ENCODE measurements at places on chromosomes 6 and 20.

DNA sequence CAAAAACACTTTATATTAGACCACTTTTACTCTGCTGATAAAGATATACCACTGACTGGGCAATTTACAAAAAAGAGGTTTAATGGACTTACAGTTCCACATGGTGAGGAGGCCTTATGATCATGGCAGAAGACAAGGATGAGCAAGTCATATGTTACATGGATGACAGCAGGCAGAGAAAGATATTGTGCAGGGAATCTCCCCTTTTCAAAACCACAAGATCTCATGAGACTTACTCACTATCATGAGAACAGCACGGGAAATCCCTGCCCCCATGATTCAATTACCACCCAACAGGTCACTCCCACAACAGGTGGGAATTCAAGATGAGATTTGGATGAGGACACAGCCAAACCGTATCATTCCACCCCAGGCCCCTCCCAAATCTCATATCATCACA lies 1383.8 kb upstream of the MAP3K7 start:
- DNase-seq: no peak

DNA sequence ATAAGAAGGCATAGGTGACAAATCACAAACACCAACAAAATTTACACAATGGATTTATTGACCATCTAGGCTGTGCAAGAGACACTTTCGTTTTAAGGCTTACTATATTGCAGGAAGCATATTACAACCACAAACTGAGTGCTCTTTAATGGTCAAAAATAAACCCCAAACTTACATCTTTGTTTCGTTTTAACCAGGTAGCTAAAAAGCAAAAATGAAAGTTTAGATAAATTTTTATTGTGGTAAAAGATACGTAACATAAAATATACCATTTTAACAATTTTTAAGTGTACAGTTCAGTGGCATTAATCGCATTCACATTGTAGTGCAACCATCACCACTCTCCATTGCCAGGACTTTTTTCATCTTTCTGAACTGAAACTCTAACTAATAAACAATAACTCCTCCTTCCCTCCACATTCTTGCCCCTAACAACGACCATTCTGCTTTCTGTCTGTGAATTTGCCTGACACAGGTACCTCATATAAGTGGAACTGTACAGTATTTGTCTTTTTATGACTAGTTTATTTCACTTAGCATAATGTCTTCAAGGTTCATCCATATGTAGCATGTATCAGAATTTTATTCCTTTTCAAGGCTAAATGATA lies 32.3 kb upstream of the DUSP22 start:
- DNase-seq: no peak

GRCh38 chr20:16583474-16583873 lies 10.2 kb upstream of the KIF16B start:
- DNase-seq: no peak

DNA sequence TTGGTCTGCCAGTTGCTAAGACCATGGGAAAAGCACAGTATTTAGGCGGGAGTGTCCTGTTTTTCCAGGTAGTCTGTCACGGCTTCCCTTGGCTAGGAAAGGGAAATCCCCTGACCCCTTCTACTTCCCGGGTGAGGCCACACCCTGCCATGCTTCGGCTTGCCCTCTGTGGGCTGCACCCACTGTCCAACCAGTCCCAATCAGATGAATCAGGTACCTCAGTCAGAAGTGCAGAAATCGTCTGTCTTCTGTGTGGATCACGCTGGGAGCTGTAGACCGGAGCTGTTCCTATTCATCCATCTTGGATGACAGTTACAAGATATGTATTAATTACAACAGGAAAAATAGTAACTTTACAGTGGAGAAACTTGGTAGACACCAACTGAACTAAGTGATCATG lies 188.2 kb downstream of the TPBG start:
- no peak for DNase-seq

GRCh38 chr6:158640519-158640918 lies 4.0 kb downstream of the DYNLT1 start:
- DNase-seq: no peak

DNA sequence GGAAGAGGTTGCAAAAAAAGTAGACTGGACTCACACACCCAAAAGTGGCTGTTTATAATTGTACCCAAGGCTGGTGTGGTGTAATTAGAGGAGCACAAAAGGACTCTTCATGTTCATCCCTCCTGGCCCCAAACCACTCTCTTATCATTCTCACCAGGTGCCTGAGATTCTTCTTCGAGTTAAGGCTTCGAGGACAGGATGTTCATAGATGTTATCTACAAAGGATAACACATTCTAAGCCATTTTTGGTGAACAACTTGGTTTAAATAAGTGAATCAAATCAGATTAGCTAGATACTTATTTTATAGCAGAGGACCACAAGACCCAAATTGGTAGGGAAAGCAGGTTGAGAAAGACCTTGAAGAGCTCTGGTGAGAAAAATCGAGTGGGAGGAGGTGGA lies 73.1 kb upstream of the SUPT3H start:
- no peak for DNase-seq

DNA sequence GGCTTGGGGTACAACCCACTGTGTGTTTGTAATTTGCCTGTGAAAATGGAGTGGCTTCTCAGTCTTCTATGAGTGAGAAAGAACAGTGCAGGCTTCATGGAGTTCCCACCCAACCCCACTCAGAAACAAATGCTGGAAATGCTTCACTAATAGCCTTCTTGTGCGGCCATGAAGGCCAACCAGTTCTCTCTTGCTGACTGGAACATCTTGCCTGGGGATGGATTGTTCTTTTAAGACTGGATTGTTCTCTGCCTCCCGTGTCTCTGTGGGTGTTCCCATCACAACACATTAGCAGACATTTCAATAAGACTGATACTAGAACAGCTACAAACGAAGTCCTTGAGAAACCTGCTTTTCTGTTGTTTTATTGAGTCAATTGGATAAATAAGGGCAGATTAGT lies 110.6 kb downstream of the PPP1R14C start:
- no peak for DNase-seq

DNA sequence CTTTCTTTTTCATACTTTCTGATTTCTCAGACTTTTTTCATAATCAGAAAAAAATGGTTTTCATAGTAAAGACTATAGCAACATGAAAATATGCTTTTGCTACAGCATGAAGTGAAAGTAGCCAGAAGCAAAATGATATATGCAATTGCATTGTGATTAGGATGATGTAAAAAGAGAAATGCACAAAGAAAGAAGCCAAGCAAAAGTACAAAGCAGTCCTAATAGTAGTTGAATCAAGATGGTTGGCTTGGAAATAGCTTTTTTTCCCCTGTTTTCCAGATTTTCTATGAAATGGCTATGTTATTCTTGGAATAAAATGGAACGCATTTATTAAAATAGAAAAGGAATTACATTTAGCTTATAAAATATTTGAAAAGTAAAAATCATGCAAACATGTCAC lies 77.3 kb downstream of the SEL1L2 start:
- DNase-seq: no peak

DNA sequence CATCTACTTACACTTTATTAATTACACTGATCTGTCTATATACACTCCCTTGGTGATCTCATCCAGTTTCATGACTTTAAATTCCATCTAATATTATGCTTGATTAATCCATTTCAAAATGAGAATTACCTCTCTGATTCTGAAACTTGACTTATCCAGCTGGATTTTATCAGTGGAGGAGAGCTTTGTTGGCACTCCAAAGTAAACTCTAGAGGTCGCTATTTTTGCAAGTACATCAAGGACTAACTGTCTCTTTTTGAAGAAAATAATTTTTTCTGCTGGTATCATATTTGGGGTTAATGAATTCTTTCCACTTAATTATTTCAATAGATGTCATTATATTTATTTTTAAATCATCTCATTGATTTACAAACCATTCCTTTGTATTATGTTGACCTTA lies 630.3 kb upstream of the MAN1A1 start:
- no peak for DNase-seq

DNA sequence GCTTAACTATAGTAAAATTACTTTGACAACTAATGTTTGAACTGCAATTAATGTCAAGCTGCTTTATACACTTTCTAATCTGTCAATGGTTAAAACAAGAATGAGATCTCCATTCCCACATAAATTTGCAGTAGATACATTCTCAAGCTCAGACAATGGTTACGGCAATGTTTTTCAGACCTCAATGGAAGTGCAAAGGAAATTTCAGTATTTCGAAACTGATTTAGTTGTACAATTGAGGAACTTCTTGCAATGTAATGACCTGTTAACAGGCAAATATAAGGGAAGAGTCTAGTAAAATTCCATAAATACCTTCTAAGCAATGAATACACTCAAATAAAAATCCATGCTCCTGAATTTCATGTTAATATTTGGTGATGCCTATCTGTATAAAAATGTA lies 94.7 kb downstream of the ADTRP start:
- DNase-seq: no peak

- peak; percentile 88 for DNase-seq
Measured at GRCh38 chr6:43228951-43229802, at the start of gene DNPH1. Gene DNPH1 (minus strand): TSS chr6:43229481. CDS start chr6:43229456, 25 bp downstream.

GRCh38 chr20:25195014-25195961 lies at the start of gene ENTPD6:
Gene ENTPD6 (plus strand): TSS chr20:25195712. CDS start chr20:25206537, 10,825 bp downstream.
- DNase-seq: peak; percentile 97

Data from tongue (tissue), 3 donors.